ENCODE measurements at places on chromosomes 2 and 18.
A peak's percentile ranks its signal among the peaks of the same experiment; 100 is the strongest.

DNA sequence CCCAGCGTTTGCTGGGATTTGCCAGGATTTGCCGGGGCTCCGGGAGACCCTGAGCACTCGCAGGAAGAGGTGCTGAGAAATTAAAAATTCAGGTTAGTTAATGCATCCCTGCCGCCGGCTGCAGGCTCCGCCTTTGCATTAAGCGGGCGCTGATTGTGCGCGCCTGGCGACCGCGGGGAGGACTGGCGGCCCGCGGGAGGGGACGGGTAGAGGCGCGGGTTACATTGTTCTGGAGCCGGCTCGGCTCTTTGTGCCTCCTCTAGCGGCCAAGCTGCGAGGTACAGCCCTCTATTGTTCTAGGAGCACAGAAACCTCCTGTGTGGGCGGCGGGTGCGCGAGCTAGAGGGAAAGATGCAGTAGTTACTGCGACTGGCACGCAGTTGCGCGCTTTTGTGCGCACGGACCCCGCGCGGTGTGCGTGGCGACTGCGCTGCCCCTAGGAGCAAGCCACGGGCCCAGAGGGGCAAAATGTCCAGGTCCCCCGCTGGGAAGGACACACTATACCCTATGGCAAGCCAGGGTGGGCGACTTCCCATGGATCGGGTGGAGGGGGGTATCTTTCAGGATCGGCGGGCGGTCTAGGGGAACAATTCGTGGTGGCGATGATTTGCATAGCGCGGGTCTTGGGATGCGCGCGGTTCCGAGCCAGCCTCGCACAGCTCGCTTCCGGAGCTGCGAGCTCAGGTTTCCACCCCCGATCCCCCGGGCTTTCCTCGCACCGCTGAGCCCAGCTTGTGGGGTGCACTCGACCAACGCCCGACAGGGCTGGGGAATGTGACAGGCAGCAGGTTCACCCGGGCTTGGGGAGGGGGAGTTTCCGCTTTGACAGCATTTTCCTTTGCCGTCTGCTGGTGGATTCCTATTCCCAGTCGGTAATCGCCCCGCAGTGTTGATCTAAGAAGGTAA lies 2.8 kb downstream of the ONECUT2 start:
- DNase-seq = peak; percentile 92

DNA sequence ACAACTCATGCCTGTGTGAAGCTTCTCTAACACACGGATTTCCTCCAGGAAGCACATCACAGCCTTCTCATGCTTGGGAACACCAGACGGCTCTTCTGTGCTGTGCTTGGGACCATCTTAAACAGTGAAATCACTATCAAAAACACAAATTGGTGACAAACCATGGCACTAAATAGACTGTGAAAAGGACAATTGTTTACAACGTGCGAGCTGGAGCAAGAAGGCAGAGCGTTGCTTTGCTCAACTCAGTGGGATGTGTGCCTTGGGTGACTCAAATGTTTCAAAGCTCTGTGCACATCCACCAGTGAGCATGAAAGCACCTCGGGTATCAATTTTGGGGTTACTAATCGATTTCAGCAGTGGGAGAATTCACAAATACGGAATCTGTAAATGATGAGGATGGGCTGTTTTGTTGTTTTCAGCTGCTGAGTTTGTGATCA lies 182.4 kb upstream of the ARL4C start:
- DNase-seq = no peak

DNA sequence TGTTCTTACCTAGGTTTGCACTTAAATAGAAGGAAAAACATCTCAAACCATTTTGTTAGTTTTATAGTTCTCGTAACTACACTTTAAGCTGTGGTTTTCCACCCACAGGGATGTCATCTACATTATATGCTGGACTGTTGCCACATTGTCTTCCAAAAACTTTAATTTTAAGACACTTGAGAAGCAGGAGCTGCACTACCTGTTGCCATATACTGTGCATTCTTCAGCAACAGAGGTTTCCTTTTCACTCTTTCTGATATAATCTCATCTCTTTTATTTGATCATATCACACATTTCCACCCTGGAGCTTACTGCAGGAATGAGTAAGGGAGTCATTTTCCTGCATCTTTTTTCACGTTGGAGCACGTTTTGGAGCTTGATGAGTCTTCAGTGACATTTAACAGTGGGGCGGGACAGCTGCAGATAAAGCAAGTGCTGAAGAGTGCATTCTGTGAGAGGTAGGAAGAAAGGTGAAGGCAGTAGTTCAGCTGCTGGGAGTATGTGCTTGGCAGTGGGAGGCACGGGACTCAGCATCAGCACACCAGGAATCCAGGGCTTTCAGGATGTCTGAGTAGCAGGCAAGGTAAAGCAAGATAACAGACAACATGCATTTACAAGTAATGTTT lies 3.8 kb downstream of the LIMS1 start:
- DNase-seq = no peak

- no peak for DNase-seq
Measured at GRCh38 chr2:128497461-128497860, 178.8 kb upstream of the HS6ST1 start.

- no peak for DNase-seq
Measured at GRCh38 chr2:96792772-96793749, 23.0 kb upstream of the CNNM3 start.

GRCh38 chr2:239321596-239322415 lies 79.0 kb downstream of the HDAC4 start:
- peak; percentile 77 for DNase-seq

- no peak for DNase-seq
Measured at GRCh38 chr2:60484133-60484645, 69.3 kb downstream of the BCL11A start.

DNA sequence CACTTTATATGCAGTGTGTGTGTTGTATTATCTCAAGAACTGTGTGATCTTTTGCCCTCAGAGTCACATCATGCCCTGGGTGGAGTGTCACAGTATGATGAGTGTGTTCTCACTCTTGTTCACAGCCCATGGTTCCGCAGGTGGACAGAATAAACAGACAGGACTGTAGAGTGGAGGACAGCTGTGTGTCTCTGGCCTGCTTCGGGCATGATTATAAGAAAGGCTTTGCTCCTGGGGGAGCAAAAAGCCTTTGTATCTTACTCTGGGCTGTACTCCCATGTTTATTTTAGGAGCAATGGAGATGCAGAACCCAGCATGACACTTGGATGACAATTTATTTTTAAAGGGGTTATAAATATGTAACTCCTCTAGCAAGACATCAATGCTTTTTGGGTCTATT lies 371.7 kb upstream of the MEX3C start:
- no peak for DNase-seq

Data from hematopoietic multipotent progenitor cell treated with erythropoietin and hydrocortisone succinate and interleukin-3 and kit ligand, for 4 days (in vitro differentiated cells).